ENCODE measurements at places on chromosomes 12 and 14.

GRCh38 chr12:3752096-3752709, 706 bp downstream of the CRACR2A start:
- peak; percentile 88 for DNase-seq

GRCh38 chr12:130158754-130159059, 3.6 kb upstream of the FZD10 start:
- no peak for DNase-seq

DNA sequence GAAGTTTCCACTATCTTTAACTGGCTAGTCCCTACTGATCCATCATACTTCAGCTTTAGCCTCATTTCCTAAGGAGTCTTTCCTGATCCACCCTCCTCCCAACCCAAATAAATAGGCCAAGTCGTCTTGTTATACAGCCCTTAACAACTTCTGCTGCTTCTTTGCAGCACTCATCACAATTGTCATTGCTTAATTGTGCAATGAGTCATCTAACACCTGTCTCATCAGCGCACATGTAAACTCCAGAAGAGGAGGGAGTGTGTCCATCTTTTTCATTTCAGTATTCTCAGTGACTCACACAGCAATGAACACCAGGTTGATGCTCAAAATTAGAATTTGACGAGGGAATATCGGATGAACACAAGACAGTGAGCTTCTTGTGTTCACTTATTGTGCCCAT, 87.3 kb downstream of the SUDS3 start:
- no peak for DNase-seq

DNA sequence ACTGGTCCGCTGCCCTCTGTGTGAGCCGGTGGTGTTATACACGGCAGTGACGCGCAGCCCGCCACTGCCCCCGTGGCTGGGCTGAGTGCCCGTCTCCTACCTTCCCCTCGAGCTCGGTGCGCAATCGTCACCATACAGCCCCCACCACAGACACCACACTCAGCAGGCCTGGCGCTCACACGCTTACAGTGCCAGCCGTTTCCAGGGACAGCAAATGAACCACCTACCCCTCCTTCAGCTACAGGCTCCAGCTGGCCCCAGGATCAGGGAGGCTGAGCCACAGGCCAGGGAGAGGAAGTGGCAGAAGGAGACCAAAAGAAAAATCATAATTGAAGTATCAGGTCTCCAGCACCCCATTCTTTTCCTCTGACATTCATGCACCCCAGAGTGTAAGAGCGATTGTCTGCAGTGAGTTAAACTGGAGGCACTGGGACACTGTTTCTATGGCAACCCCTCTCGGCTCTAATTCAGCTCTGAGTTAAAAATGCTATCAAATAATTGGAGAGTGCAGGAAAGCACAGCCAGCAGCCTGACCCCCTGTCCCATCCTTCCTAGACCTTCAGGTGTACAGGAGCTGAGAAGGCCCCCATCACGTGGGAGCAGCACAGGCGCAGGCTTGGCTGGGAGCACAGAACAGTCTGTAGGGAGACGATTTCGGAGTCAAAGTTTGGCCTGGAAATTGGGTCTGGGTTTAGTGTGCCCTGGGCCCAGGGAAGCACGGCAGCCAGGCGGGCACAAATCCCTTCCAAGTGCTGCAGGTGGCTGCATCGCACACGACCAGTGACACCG, 18.0 kb downstream of the LRTM2 start:
- peak; percentile 23 for DNase-seq

GRCh38 chr12:21190016-21190415, 59.0 kb downstream of the SLCO1B1 start:
- DNase-seq = no peak

DNA sequence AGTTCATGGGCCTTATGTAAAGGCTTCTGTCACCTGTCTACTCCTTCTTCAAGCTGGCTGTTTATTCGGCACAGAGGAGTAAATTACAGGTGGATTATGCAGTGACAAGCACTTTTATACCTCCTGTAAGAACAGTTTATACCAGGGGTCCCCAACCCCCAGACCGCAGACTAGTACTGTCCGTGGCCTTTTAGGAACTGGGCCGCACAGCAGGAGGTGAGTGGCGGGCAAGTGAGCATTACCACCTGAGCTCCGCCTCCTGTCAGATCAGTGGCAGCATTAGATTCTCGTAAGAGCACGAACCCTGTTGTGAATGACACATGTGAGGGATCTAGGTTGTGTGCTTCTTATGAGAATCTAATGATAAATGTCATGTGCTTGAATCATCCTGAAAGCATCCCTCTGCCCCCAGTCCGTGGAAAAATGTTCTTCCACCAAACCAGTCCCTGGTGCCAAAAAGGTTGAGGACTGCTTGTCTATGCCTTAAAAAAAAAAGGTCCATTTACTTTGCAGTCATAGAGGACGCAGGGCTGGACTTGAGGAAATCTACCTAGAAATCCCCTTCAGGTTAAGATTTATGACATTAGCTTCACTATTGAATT, 78.8 kb downstream of the ETV6 start:
- DNase-seq = no peak

GRCh38 chr12:105921872-105922669, 216.7 kb downstream of the NUAK1 start:
- DNase-seq = no peak

DNA sequence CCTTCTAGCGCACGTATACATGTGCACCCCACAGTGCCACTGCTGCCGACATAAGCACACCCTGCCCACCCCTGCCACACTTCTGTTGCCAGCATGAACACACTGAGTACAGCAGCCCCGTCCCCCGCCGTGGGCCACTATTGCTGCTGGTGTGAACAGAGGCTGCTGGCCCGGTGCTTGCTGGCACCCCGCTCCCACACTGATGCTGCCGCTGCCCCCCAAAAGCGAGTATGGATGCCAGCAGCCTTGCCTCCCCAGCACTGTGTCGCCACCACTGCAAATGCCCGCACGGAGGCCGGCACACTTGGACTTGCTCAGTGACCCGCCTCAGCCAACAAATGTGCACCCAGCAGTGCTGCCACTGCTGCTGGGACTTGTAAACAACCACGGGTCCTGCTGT, 872.4 kb upstream of the ATXN7L3B start:
- DNase-seq = no peak

GRCh38 chr12:107042801-107043200, 50.5 kb downstream of the CRY1 start:
- no peak for DNase-seq

Measured in GM13976 (cell line).